RPMI7951 (cell line): ENCODE measurements at places on chromosomes 7 and 10. TPM values are rescaled to one million over a fixed set of nuclear protein-coding genes. Genes with fewer than 3 reads are reported as not detected.
A peak's percentile ranks its signal among the peaks of the same experiment; 100 is the strongest.

The MYPN gene
- 1.4 and 1.8 TPM in 2 replicates for total RNA-seq

- DNase-seq = peak; percentile 39
These were observed 69.7 kb downstream of the ZNF365 start for GRCh38 chr10:62443866-62444265.

The SPAG6 gene
- not detected in 2 replicates for total RNA-seq

The ELAPOR2 gene
- 0.10 and 0.12 TPM in 2 replicates for total RNA-seq

GRCh38 chr7:2003451-2003930 lies 229.3 kb downstream of the MAD1L1 start:
- DNase-seq = no peak
